Ecto neural progenitor cell (in vitro differentiated cells): ENCODE measurements at places on chromosomes 12 and 14.
A peak's percentile ranks its signal among the peaks of the same experiment; 100 is the strongest.

DNA sequence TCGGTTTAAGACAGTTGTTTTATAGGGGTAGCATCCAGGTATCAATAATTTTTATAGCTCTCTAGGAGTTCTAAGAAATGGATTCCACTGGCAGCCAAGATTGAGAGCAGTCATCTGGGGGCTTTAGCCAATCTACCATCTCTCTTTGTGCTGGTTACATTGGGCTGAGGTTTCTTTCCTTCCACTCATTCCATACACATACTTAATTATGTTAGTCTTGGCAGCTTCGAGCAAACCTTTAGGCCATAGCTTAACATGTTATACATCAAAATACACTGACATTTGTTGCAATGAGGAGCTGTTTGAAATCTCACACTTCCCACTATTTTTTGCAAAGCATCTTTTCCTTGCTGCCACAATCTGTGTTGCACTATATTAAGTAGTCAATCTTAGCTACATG lies 63.1 kb downstream of the ARMH4 start:
- DNase-seq: no peak

GRCh38 chr12:2688381-2688931 lies 106.3 kb upstream of the FKBP4 start:
- peak; percentile 47 for DNase-seq

DNA sequence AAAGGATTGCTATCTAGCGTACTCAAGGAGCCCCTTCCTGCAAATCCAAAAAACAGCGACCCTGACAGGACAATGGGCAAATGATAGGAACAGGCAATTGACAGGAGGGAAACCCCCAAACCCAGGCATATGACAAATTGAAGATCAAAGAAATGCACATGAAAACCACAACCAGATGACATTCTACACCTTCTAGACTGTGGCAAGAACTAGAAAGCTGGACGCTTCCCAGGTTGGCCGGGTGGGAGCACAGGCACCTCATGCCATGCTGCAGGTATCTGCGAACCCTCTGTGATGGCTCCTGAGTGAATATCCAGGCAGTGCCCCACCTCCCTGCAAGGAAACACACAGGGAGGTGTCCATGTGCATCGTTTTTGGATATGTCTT lies 37.1 kb downstream of the CMKLR1 start:
- DNase-seq: no peak

- DNase-seq: peak; percentile 26
These were observed 10.0 kb downstream of the SLC6A13 start for GRCh38 chr12:252636-253035.

DNA sequence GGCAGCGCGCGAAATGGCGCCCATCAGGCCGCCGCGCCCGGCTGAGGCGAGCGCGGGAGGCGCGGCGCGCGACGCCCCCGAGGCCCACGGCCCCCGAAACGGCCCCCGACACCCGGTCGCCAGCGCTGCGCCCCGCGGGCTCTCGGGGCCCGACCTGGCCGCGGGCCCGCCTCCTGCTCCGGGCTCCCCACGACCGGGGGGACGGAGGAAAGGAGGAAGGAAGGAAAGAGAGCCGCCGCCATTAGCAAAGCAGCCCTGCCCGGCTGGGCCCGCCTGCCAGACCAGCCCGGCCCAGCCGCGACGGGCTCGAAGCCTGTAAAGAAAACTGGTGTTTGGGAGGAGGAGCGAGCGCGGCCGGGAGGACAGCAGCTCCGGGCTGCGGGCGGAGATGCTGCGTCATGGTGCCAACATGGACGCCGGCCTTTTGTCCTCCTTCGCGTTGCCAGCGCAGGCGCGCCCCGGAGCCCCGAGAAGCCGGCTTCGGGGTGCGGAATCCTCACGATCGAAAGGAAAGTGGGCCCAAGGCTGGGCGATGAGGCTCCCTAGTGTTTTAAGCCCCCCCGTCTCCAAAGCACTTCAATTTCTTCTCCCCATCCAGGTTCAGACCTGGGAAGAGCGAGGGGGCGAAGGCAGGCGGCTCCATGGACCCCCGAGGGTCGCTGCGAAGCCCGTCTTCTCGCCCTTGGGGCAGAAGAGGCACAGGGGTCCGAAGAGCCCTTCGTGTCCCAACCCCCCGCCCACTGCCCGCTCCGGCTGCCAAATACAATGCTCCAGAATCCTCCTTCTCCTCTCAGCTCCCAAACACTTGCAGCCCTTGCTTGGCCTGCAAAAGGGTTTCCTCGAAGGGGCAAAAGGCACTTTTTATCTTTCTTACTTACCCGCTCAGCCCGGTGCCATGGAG lies 2.9 kb upstream of the SETD1B start:
- DNase-seq: peak; percentile 86

- DNase-seq: no peak
These were observed 201.5 kb upstream of the RTL1 start for GRCh38 chr14:101105045-101105444.

GRCh38 chr12:93002293-93003054 lies 73.4 kb upstream of the EEA1 start:
- DNase-seq: no peak

- no peak for DNase-seq
These were observed 21.1 kb downstream of the NUBPL start for GRCh38 chr14:31582286-31582691.

DNA sequence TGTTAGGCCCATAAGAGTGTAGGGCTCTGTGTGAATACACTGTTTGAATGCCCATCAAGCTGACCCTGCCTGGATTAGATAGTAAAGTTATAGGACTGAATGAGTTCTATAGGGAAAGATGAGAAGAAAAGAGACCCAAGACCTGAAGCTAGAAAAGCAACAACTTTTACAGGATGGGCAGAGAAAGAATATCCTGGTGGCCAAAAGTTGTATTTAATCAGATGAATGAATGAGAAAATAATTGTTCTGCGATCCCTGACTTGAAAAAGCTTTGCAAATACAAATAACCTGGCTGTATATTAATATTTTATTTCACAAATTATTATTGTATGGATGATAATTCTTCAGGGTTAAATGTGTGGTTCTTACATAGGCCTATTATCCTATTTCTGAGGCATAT lies 2.8 kb upstream of the ANO6 start:
- DNase-seq: no peak

DNA sequence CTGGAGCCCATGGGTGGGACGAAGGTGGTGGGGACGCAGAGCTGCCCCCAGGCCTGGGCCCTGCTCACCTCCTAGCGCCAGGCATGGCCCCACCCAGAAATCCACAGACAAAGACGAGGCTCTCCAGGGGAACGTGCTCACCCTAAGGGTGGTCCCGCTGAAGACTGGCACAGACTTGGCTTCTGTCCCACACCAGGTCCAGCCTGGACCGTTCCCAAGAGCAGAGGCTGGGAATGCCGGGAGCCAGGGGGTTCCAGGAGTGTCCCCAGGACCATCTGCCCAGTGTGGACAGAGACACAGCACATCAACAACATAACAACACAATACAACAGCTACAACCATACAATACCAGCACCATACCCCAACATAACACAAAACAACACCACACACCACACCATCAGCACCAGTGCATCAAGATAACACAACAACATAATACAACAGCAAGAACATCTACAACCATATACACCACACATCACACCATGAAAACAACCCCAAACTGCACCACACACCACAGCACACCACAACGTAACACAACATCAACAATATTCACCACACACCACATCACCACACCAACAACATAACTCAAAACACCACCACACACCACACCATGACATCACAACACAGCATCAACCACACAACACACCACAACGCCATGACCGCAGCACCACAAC lies 329.6 kb downstream of the ADGRD1 start:
- no peak for DNase-seq

DNA sequence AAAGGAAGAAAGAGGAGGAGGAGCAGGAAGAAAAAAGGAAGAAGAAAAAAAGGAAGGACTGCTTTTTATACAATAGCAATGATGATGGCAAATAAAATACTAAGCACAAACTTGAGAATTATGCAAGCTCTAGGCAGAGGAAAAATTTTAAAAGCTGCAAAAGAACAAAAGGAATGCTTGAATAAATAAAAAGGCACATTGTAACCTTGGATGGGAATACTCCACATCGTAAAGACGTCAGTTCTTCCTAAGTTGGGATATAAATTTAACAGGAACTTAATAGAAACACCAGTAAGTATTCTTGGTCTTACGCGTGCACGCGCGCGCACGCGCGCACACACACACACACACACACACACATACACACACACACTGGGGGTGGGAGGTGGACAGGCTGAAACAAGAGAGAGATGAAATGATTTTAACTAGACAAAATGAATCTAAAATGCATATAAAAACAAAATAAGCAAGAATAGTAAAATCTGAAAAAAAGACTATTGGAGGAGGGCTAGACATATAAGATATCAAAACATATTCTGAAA lies 43.0 kb downstream of the SERPINA3 start:
- DNase-seq: no peak

- no peak for DNase-seq
These were observed 250.5 kb upstream of the SOX5 start for GRCh38 chr12:24200010-24200409.

DNA sequence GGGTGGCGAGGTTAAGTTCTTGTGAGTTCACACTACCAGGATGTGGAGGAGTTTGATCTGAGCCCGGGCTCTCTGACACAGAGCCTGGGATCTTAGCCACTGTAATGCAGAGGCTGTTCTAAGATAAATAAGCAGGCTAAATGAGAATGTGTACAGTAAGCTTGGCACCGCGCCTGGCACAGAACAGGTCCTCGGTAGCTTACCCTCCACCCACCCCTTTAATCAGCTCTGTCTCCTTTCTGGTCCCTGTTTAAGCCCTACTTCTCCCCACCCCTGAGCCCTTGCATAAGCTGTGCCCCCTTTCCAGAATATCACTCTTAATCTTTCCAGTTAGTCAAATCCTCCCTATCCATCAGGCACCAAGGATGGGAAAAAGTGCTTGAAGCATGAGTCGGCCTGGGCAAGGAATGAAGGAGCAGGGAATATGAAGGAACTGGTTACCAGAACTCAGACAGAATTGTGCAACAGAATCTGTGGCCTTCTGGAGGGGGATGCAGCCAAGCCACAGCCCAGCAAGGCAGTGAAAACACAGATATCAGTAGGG lies 32.8 kb upstream of the CMKLR1 start:
- no peak for DNase-seq

- no peak for DNase-seq
These were observed 127.1 kb downstream of the TMEM30B start for GRCh38 chr14:61153914-61154545.

DNA sequence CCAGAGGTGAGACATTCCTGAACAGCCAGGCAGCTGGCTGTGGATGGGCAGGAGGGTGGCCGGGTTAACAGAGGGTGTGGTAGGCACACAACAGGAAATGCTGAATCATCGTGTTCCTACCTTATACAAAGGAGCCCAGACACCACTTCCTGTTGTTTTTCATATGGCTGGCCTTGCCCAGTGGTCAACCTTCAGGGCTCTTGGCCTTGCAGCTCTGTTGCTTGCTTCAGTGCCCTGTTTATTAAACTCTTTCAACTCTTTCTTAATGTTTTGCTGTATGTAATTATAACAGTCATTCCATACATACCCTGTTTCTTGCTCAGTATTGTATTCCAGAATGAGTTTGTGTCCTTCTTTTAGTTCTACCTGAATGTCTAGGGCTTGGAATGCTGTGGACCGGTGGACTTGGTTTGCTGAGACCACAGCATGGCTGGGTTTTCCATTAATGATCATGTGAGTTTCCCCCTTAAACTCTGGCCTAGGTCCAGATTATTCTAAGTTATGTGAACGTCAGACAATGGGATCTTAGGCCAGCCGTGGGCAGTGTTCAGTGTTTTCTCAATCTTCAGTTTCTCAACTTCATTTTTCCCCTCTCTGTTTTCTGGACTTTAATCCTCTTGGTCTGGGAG lies 11.9 kb downstream of the CFAP54 start:
- no peak for DNase-seq

GRCh38 chr12:12645485-12645884 lies 33.8 kb downstream of the CREBL2 start:
- DNase-seq: no peak

GRCh38 chr12:19263672-19264071 lies 134.1 kb downstream of the PLEKHA5 start:
- DNase-seq: no peak

DNA sequence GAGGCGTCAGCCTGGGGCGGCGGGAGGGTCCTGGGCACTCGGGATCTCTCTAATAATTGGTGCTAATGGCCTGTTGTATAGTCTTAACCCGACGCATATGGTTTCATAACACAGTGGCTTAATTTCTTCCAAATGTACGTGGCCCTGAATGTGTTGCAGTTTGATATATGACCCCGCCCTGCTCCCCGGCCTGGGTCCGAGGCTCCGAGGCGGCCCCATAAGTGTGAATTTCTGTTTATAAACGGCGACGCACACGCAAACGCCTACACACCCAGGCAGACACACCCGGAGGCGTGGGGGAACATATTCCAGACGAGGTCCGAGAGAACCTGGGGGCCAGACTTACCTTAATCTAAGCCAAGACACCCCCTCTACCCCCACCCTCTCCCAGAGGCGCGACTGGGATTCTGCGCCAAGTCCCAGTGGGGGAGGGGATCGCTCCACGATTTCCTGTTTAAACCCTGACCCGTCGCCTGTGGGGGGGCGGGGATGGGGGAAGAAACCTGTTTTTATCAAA lies 9.7 kb upstream of the HOXC6 start:
- DNase-seq: no peak

- no peak for DNase-seq
These were observed 109.4 kb upstream of the HIF1A start for GRCh38 chr14:61585598-61586543.

DNA sequence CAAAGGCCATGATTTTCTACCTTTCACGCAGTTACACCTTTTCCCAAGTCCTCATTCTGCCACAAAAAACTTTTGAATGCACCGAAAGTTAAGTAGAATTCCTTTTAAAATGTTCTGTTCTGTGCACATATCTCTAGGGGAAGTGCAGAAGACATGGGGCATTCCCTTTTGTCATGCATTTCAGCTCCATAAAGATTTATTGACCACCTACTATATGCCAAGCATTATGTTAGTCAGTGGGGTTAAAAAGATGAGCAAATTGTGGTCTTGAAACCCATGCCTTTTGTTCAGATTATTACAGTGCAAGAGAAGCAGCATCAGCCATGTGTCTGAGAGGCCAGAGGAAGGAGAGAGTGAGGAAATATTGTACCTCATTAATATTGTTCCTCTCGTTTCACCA lies 338.5 kb downstream of the RGS6 start:
- DNase-seq: no peak

DNA sequence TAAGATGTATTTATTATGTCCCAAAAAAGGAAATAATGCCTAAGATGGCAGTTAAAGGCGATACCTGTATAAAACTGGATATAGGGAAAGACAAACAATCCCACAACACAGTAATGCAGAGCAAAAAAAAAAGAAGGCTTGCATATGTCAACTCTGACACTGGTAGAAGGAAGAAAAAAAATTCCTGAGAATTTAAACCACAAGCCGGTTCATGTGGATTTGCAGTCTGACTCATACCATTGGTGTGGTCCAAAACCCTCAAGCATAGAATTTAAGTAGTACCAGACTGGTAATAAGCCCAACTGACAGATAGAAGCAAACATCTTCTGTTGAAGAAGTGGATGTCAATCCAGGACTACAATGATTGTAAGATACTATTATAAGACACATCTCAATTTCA lies 7.2 kb downstream of the DNAI7 start:
- DNase-seq: no peak

- no peak for DNase-seq
These were observed 45.0 kb downstream of the GPR65 start for GRCh38 chr14:88049936-88050335.
